ENCODE measurements at places on chromosomes 7 and 10.

DNA sequence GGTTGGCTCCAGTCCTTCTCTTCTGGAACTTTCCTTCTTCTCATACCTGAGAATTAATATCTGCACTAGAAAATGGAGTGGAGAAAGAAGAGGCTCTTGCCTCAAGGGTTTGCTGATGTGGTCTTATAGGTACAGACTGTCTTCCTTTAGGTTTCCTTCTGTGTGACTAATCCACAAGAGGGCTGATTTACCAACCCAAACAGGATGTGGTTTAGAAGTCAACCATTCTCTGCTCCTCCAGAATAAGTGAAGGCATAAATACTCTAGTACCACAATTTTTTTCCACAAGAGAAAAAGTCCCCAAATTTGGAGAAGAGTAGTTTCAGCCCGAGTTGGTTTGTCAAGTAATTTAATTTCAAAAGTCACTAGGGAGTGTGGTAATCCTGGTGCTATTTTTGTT is 85.8 kb downstream of the NRP1 start:
- DNase-seq: no peak

DNA sequence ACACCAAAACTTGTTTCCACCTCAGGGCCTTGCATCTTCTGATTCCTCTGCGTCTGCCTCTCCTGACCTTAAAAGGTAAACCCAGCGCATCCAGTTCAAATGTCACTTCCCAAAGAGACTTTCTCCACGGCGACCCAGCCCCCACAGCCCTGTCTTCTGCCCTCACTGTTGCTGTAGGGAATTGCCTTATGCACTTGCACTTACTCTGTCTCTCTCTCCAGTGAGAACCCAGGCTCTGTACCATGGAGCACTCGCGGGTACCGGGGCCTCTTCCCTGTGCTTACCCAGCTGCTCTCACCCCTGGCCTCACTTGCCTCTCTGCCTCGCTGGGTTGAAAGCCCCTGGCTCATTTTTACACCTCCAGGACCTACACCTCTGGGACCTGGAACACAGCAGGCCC is 48.4 kb downstream of the AOC1 start:
- DNase-seq: no peak

GRCh38 chr7:137096607-137097006 is 228.2 kb downstream of the CHRM2 start:
- DNase-seq: no peak

DNA sequence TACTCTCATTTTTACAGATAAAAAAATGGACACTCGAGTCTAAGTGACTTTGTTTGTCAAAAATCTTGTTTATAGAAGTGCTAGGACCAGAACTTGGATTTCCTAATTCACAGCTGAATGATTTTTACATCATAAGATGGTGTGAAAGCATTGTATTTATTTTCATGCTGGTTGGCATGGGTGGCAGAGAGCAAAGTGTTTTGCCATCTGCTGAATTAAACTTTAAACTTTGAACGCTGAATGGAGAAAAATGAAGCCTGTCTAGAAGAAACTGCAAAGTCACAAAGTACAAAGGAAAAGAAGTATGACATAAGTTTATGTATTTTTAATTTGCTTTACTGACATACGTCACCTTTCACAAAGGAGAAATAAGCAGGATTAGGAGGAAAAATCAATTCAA is 142.0 kb downstream of the NRBF2 start:
- no peak for DNase-seq

GRCh38 chr10:97353945-97354344 is 19.4 kb upstream of the FRAT2 start:
- DNase-seq: no peak

- DNase-seq: no peak
Observed at GRCh38 chr10:43962346-43963191, 313.9 kb upstream of the ZNF32 start.

DNA sequence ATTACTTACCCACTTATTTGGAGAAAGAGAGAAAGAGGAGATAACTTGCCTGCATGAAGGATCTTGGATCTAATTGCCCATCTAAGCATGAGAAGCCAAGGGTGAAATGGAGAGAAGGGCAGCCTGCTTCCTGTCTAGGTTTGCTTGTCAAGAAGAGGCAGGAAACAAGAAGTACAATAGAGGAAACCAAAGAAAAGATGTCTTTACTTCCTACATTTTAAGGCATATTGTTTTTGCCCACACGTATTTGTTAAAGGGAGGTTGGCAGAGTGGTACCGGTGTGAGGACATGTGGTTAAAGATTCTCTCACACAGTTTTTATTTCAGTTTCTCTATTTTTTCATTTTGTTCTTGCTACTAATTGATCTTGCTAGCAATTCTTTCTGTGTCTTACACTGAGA is 6.0 kb upstream of the TAS2R38 start:
- no peak for DNase-seq

DNA sequence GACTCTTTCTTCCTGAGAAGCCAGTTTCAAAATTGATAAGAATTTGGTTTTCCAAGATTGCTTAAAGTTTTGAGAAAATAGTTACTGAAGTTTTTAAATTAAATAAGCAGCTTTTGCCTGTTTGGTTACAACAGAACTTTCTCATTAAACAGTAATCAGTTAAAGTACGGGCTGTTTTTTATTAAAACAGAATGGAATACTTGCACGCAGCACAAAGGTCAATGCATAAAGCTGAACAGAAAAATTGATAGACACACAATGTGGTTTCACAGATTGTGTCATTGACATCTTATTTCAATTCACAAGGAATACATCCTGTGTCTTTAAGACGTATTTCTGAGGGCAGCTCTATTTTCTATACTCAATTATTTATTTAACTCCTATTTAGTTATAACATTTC is 192.2 kb downstream of the PRKG1 start:
- no peak for DNase-seq
